ENCODE measurements at places on chromosomes 6 and 20.
A peak's percentile ranks its signal among the peaks of the same experiment; 100 is the strongest.

GRCh38 chr20:6416371-6416770, 293.5 kb upstream of the FERMT1 start:
- DNase-seq, result no peak

DNA sequence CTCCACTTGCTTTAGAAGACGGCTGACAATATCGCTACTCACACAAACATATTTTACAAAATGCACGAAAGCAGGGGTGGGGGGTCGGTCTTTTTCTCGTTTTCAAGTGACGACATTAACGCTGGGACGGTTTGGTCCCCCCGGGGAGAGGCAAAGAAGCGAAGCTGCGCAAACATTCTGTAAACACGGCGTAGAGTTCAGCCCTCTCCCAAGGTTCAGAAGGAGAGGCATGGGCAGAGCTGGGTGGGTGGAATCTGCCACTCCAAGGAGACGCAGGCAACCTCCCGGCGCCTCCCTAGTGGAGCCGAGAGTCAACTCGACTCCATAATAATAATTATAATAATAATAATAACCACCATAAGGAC, 2.4 kb downstream of the NKX2-2 start:
- no peak for DNase-seq

DNA sequence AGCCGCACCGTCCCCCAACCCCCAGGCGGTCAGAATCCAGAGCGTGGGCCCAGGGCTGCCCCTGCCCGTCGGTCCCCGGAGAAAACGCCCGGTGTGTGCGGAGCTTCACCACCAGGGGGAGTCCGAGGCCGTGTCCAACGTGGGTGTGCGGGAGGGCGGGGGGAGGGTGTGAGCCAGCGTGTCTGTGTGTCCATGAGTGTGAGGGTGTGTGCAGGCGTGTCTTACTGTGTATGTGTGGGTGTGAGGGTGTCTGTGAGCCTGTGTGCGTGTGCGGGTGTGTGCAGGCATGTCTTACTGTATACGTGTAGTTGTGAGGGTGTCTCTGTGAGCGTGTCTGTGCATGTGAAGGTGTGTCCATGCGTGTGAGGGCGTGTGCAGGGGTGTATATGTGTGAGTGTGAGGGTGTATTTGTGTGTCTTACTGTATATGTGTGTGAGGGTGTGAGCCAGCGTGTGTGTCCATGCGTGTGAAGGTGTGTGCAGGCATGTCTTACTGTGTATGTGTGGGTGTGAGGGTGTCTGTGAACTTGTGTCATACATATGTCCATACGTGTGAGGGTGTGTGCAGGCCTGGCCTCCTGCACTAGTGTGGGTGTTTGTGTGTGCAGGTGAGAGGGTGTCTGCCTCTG, 24.6 kb upstream of the GATA5 start:
- peak; percentile 69 for DNase-seq

- no peak for DNase-seq
Observed at GRCh38 chr6:373773-374724, 17.5 kb upstream of the IRF4 start.

- no peak for DNase-seq
Observed at GRCh38 chr6:105488516-105489215, 85.8 kb upstream of the PREP start.

- no peak for DNase-seq
Observed at GRCh38 chr6:82131441-82131840, 116.1 kb downstream of the IBTK start.

- no peak for DNase-seq
Observed at GRCh38 chr6:126367849-126368248, 27.9 kb downstream of the CENPW start.

GRCh38 chr20:37901654-37902503, 1.0 kb upstream of the VSTM2L start:
- no peak for DNase-seq

GRCh38 chr6:22690446-22690845, 121.1 kb downstream of the HDGFL1 start:
- no peak for DNase-seq

DNA sequence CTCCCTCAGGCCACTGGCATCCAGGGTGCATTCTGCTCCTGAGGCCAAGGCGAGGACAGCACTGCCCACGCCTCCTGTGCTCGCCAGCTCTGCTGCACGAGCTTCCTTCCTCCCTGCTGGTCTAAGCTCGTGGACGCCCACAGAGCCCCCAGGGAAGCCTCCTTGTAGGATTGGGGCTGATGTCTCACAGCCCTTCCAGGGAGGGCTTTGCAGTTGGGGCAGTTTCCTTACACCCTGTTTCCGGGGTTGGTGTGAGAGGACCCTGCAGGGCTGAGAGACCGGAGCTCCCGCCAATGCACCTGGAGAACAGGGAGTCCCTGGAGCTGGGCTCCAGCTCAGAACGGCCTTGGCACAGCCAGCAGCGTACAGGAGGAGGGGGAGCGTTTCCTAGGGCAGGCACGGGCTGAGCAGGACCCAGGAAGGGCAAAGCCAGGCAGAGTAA, 172.4 kb upstream of the PDE10A start:
- DNase-seq, result no peak

DNA sequence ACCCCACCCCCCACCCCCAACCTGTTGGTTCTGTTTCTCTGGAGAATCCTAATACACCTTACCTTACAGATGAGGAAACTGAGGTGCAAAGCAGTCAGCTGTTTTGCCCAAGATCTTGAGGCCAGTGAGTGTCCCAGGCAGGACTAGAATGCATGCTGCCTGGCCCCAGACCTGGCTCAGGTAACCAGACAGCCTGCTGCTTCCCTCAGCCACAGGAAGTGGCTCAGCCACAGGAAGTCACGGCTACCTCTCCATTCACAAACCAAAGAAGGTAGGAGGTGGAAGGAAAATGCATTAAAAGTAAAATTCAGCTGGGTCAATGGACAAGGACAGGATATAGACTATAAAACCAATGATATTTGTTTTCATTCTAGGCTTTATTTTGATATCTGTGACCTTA, 517.6 kb downstream of the CD83 start:
- DNase-seq, result no peak

DNA sequence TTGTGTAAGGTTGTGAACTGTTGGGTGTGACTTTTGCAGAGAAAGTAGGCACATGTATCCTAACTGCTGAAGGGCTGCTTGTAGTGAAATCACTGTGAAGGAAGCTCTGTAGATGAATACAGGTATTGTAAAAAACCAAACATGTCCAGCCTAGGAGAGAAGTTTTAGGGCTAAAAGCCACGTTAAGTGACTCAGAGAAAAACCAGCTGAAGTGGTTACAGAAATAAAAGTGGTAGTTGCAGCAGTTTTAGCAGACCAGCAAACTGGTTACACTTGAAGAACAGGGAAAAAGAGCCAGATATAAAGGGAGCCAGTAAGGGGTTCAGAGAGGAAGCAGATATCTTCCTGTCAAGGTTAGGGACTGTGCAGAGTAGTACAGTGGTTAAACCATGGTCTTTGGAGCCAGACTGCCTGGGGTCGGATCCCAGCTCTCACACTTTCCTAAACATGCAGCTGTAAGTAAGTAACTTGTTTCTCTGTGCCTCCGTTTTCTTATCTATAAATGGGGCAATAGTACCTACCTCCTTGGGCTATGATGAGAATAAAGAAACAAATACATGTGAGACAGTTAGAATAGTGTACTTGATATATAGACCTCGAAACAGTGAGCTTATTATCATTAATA, 33.8 kb upstream of the RNF8 start:
- no peak for DNase-seq

GRCh38 chr6:122817766-122818165, 28.7 kb downstream of the SMPDL3A start:
- no peak for DNase-seq

- no peak for DNase-seq
Observed at GRCh38 chr20:37263686-37264085, 2.1 kb upstream of the GHRH start.

GRCh38 chr6:170162775-170163404, 128.0 kb downstream of the DLL1 start:
- no peak for DNase-seq

- no peak for DNase-seq
Observed at GRCh38 chr20:21559305-21559704, 45.4 kb upstream of the NKX2-2 start.

DNA sequence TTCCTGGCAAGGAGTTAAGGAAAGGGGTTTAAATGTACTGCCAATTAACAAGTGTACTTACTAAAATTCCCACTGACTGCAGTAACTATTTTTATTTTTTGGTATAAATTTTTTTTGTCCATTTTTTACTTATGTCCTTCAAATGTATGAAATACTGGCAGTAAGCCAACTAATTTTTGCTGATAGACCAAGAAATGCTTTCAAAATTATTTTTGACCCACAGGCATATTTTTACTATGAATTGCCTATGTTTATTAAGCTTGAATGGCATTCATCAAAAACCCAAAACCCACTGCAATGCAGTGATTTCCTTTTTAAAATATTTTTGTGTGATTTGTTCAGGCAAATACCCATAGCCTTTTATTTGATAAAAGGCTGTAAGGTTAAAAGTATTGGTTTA, 560.1 kb downstream of the UTRN start:
- no peak for DNase-seq

- no peak for DNase-seq
Observed at GRCh38 chr6:137424251-137424650, 69.9 kb downstream of the OLIG3 start.

DNA sequence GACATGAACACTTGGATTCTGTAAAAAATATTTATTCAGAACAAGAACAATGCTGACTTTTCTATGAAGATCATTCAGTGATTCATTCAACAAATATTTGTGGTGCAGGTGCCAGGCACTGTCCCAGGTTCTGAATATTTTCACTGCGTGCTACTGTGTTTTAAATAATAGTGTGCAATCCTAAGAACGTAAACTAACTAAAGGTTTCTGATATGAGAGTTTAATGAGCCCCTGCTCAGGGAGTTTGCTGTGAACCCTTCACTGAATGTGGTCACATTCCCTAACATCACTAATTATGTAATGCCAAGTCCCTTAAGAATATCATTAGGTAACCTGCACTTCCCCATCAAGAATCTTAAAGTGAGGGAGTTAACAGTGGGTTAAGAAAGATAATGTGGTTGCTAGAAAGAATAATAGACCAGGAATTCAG, 1.7 kb upstream of the TMEM170B start:
- no peak for DNase-seq

DNA sequence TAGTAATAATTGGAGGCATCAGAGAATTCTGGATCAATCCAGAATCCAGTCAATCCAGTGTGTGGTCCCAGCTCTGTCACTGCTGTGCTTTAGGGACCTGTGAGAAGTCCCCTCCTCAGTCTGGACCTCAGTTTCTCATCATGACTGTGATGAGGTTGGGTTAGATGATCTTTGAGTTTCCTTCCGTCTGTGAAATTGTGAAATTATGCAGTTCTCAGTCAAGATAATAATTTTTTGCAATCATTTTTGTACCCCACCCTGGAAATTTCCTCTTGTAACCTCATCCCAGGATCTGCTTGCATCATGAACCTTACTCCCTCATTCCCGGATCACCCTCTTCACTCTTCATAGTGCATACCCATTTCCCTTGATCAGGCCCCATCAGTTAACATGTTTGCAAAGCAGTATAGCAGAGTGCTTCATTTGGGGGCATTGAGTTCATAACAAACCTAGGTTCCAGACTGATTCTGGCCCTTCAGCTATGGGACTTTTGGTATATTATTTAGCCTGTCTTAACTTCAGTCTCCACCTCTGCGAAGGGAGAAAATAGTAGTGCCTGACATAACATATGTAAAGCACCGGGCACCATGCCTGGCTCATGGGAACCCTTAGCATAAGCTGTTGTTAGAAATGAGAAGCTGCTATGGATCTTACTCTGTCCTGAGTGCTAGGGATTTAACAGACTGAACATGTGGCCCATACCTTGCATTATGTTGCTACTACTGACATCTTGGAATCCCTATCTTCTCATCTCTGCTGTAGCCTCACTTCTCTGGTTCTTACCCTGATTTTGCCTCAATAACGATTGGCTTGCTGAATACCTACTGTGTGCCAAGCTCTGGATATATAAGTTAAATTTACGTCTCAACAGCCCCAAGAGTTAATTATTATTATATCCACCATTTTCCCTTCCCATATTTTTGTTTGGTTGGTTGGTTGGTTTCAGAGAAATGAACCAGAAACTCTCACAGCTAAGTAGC, 1.3 kb downstream of the ZNF76 start:
- DNase-seq, result no peak

- no peak for DNase-seq
Observed at GRCh38 chr6:20182926-20183521, 29.2 kb downstream of the MBOAT1 start.

GRCh38 chr20:58475466-58475865, 39.7 kb downstream of the APCDD1L start:
- no peak for DNase-seq

- no peak for DNase-seq
Observed at GRCh38 chr6:24961852-24962251, 26.1 kb upstream of the RIPOR2 start.

GRCh38 chr6:13478525-13478966, 8.9 kb downstream of the GFOD1 start:
- DNase-seq, result no peak

- no peak for DNase-seq
Observed at GRCh38 chr6:54361188-54361587, 52.9 kb downstream of the TINAG start.

DNA sequence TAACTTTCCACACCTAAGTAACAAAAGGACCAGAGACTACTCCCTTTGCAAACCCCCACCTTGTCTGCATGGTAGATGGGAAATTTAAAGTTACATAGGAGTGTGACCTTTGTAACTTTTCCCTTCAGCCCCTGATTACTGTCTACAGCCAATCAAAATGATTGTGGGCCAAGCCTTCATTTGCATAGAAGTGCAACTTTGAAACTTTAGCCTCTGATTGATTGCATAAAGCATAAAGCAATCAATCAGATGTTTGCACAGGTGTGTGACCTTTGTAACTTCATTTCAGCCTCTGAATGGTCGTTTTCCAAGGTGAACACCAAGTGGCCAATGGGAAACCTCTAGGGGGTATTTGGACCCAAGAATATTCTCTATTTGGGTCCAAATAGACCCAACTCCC, 46.1 kb downstream of the PRKN start:
- DNase-seq, result no peak

DNA sequence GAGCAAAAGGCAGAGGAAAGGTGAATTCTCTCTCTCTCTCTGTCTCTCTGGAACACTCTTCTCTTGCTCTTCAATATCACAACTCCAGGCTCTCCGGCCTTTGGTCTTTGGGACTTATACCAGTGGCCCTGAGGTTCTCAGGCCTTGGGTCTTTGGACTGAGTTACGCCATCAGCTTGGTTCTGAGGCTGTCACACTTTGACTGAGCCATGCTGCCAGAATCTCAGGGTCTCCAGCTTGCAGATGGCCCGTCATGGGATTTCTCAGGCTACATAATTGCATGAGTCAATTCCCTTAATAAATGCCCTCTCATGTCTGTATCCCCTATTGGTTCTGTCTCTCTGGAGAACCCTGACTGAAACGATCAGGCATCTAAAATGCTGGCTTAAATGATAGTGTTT, 12.9 kb downstream of the BTN2A1 start:
- DNase-seq, result no peak

DNA sequence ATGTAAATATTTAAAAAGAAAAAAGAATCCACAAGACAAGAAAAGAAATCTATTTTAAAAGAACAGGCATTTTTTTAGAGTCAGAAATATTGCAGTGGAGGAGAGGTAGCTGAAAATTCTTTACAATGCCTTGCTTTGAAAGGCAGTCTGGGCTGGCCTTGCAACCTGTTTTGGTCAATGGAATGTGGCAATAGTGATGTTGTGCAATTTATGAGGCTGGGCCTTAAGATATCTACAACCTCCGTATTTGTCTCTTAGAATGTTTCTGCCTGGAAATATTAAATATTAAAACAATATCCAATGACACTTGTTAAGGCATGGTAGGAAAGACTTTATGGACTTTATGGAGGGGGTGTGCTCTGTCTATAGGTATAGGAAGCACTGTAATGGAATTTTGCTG, 14.8 kb upstream of the SCGN start:
- DNase-seq, result no peak

Measured in stimulated activated CD8-positive, alpha-beta memory T cell treated with anti-CD3 and anti-CD28 coated beads, Interleukin-4, amount 100 ng/mL, for 1 hour (primary cell).